ENCODE measurements at places on chromosomes 2 and 18. TPM values are rescaled to one million over a fixed set of nuclear protein-coding genes. Genes with fewer than 3 reads are reported as not detected.

- H3K36me3 ChIP-seq, result no peaks in the 10 kb centered on the region
- H3K27me3 ChIP-seq, result no peaks in the 10 kb centered on the region
- no peak overlapping the region for H3K27ac ChIP-seq
- DNase-seq, result no peak
- H3K4me3 ChIP-seq, result no peak overlapping the region
Measured at GRCh38 chr2:39593439-39594393, 72.0 kb upstream of the TMEM178A start.

DNA sequence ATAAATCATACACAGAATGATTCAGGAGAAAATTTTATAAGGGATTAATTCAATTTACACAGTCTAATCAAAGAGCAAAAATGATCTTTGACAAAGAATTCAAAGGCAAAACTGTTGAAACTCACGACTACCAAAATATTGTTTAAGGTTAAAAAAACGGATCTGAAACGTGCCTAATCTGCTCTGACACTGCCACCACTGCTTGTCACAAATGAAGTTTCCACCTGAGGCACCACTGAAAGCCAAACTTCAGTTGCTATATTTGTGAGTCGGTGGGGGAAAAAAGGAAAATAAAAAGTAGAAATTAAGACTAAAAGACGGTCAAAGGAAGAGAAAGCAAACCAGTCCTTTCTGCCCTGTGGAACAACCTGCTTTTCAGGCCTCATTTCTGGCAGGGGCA lies 140.6 kb upstream of the DNMT3A start:
- no peak overlapping the region for H3K27ac ChIP-seq
- peaks cover 4% of the 10 kb centered on the region for H3K4me1 ChIP-seq
- no peaks in the 10 kb centered on the region for H3K27me3 ChIP-seq

DNA sequence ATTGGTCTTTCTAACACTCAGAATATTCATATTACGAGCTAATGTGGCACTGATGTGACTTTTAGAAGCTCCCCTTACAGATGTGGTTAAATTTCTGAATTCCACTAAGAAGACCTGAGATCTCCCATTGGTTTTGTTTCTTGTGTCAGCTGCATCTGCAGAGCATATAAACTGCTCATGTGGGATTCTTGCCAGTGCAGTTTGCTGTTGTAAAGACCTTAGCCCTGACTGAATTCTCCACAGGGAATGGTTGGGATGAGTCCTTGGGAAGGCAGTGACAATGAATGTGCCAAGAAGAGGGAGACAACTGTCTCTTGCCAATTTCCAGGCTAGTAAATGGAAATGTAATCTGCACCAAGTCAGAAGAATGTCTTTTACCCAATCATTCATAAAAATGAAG lies 94.1 kb downstream of the PTPRM start:
- DNase-seq, result no peak
- H3K4me1 ChIP-seq, result peaks cover 9% of the 10 kb centered on the region
- no peaks in the 10 kb centered on the region for H3K36me3 ChIP-seq
- H3K27me3 ChIP-seq, result no peaks in the 10 kb centered on the region

DNA sequence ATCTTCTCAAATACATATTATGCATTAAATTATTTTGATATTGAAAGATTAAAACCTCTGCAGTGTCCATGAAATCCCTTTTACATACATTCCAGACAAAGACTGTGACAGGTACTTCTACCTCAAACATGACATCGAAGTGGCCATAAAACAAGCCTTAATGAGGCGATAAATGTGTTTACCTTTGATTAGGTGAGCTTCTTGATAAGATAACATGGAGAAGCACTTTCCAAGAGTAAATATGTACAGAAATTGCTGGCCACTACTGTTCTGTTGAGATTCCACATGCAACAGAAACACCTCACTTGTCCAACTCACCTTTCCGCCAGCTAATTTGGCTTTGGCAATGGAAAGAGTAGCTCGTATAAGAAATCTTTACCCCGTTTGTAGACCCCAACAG lies 55.2 kb downstream of the ZEB2 start:
- no peak overlapping the region for H3K27ac ChIP-seq
- peaks cover 12% of the 10 kb centered on the region for H3K36me3 ChIP-seq
- no peak overlapping the region for H3K4me3 ChIP-seq
- H3K27me3 ChIP-seq, result no peaks in the 10 kb centered on the region

DNA sequence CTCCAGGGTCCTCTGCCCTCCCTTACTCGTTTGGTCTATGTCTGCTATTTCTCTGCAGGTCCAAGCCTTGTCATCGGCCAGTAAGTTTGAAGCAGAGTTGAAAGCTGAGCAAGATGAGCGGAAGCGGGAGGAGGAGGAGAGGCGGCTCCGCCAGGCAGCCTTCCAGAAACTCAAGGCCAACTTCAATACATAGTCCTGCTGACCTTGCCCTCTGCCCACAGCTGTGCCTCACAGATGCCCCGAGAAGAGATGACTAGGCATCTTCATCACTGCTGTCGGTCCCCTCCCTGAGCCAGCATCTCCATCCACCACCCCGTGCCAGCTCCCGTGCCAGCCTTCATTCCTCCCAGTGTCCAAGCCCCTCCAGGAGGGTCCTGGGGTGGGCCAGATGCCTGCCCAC lies 15.6 kb upstream of the GIGYF2 start:
- no peaks in the 10 kb centered on the region for H3K4me1 ChIP-seq
- no peak overlapping the region for H3K27ac ChIP-seq
- H3K4me3 ChIP-seq, result no peak overlapping the region
- no peaks in the 10 kb centered on the region for H3K36me3 ChIP-seq
- no peaks in the 10 kb centered on the region for H3K27me3 ChIP-seq
- DNase-seq, result no peak

REEP1 gene
- total RNA-seq, result 6.9 TPM

DUSP2 gene
- 5.5 TPM for total RNA-seq

GRCh38 chr2:1233281-1233680 lies 180.0 kb upstream of the TPO start:
- no peaks in the 10 kb centered on the region for H3K36me3 ChIP-seq
- H3K27me3 ChIP-seq, result no peaks in the 10 kb centered on the region
- no peak overlapping the region for H3K4me3 ChIP-seq
- no peaks in the 10 kb centered on the region for H3K4me1 ChIP-seq
- H3K27ac ChIP-seq, result no peak overlapping the region

WDR33 gene
- total RNA-seq, result 55.4 TPM

DNA sequence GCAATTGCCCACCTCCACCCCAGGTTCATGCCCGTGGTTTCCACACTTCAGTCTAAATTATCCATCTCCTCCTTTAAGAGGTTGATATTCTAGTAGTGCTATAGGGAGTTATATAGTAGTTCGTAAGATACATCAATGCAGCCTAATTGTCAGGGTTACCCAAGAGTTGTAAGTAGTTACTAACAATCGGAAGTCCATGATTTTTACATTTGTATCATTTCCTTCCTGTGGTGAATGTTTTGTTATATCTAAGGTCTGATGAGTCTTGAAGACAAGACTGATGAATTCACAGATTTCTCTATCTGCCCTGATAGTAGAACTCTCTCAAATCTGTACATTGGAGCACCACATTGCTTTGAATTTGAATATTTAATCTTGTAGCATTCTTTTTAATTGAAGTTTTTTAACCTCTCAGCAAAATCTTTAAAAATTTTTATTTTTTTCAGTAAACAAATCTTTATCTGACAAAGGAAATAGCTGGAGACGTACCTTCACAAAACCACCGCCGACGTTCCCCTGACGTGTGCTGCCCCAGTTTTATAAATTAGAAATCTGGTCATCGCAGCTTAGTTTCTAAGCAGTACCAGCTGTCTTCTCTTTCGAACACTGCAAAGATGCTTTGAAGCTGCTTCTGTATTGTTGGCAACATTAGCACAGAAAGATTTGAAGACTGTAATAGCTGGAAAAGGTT lies 264.5 kb downstream of the SOCS6 start:
- DNase-seq, result no peak
- no peaks in the 10 kb centered on the region for H3K4me1 ChIP-seq
- no peaks in the 10 kb centered on the region for H3K27me3 ChIP-seq
- H3K36me3 ChIP-seq, result no peaks in the 10 kb centered on the region
- H3K4me3 ChIP-seq, result no peak overlapping the region
- H3K27ac ChIP-seq, result no peak overlapping the region

SRD5A2 gene
- total RNA-seq, result 1.2 TPM

GRCh38 chr2:24926602-24927252 lies 6.7 kb upstream of the ADCY3 start:
- H3K27me3 ChIP-seq, result peaks cover 3% of the 10 kb centered on the region
- H3K27ac ChIP-seq, result peak overlapping the region; percentile 49
- peaks cover 11% of the 10 kb centered on the region for H3K4me1 ChIP-seq

- no peaks in the 10 kb centered on the region for H3K4me1 ChIP-seq
- no peak for DNase-seq
- H3K27me3 ChIP-seq, result no peaks in the 10 kb centered on the region
Measured at GRCh38 chr2:37997629-37998028, 72.5 kb downstream of the RMDN2 start.

REG3G gene
- not detected for total RNA-seq

Data from lower lobe of right lung (tissue), 2 donors.